ENCODE measurements at places on chromosomes 1 and 21. TPM values are rescaled to one million over a fixed set of nuclear protein-coding genes. Genes with fewer than 3 reads are reported as not detected.

The RNF186 gene
- total RNA-seq: not detected

The JAM2 gene
- total RNA-seq: 29.7 TPM

The SWT1 gene
- 4.5 TPM for total RNA-seq

GRCh38 chr1:183543619-183544204, 46.5 kb downstream of the NCF2 start:
- no peak for DNase-seq

GRCh38 chr1:206476058-206476457, 5.8 kb downstream of the IKBKE start:
- DNase-seq: no peak

GRCh38 chr21:33691945-33692603, 49.8 kb downstream of the ITSN1 start:
- no peak for DNase-seq

DNA sequence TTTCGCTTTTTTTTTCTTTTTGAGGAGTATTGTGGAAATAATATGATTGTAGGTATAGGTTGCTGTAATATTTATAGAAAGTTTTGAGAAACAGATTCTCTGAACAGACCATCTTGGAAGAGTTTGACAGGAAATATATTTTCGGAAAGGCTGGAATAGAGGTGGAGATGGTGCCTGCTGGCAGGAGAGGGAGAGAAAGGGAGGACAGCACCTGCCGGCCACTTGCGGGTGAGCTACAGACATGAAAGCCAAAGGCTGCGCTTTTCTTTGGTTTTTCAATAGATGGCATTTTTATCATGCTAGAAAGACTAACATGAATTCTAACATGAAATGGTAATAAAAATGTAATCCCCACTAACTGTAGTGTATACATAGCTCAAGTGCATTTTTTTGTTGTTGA, 82.1 kb downstream of the CAMTA1 start:
- no peak for DNase-seq

GRCh38 chr21:42161956-42162681, 56.8 kb upstream of the ABCG1 start:
- no peak for DNase-seq

DNA sequence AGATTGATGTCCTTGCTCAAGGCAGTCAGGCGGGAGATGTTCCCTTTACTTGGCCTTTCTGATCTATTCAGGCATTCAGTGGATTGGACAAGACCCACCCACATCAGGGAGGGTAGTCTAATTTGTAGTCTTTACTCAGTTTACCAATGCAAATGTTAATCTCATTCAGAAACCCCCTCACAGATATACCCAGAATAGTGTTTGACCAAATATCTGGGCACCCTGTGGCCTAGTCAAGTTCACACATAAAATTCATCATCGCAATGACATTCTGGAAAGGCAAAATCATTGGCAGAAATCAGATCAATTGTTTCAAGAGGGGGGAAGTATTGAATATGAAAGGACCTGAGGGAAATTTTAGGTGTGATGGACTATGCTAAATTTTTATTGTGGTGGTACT, 12.5 kb upstream of the SFT2D2 start:
- DNase-seq: no peak

The AMY2A gene
- total RNA-seq: not detected

DNA sequence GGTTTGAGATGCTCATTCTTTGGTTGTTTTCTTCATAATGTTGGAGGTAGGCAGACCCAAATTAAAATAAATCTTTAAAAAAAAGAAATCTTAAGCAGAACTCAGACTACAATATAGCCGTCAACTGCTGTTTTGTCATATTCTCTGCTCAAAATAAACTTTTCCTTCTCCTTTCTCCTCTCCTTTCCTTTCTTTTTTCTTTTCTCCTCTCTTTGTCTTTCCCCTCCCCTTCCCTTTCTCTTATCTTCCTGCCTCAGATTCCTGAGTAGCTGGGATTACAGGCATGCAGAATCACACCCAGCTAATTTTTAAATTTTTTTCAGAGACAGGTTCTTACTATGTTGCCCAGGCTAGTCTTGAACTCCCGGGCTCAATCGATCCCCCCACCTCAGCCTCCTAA, 24.8 kb upstream of the MTF1 start:
- no peak for DNase-seq

All from neural crest cell (in vitro differentiated cells).